ENCODE measurements at places on chromosomes 12 and 14. TPM values are rescaled to one million over a fixed set of nuclear protein-coding genes. Genes with fewer than 3 reads are reported as not detected.
A peak's percentile ranks its signal among the peaks of the same experiment; 100 is the strongest.

DNA sequence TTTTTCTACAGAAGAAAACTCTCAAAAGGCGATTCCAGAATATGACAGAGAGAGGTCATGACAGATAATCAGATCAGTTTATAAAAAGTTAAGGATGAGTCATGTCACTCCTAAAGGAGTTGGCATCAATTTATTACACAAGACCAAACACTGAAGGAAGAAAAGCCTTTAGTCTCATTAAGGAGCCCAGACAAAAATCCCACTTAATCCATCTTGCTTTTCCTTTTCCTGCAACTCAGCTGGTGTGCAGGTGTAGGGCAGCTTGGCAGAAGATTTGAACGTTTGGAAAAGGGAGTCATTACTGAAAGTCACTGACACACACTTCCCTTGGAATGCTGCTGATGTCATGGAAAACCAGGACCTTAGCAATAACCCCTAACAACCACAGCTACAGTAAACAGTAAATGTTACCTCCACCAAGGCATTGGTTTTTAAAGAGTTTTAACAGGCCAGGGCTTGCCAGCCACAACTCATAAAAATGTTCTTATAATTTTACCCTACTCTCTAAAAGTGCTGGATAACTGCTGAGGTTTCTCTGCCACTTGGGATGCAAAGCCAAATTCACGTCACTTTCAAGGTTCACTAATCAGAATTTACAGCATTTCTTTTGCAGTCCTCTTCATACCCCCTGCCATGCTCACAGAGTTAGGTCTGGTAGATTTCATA, 320.6 kb downstream of the RAD51B start:
- H3K4me3 ChIP-seq: no peak overlapping the region
- peaks cover 10% of the 10 kb centered on the region for H3K4me1 ChIP-seq
- no peaks in the 10 kb centered on the region for H3K27me3 ChIP-seq
- no peaks in the 10 kb centered on the region for H3K36me3 ChIP-seq
- DNase-seq: no peak

DNA sequence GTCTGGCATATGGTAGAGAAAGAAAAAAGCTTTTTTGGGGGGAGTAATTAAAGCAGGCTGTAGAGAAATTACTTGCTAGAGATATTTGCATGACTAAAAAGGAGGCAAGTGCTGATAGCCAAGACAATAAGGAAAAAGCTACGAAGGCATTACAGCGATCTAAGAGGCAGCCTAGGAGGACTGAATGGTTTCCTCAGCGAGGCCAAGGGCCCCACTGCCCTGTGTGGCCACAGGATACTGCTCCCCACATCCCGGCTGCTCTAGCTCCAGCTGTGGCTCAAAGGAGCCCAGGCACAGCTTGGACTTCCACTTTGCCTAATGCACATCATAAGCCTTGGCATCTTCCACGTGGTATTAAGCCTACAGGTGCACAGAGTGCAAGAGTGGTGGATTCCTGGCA, 53.6 kb downstream of the LRRIQ1 start:
- H3K4me1 ChIP-seq: no peaks in the 10 kb centered on the region
- no peaks in the 10 kb centered on the region for H3K36me3 ChIP-seq
- H3K27ac ChIP-seq: no peak overlapping the region
- no peak for DNase-seq
- no peaks in the 10 kb centered on the region for H3K27me3 ChIP-seq

DNA sequence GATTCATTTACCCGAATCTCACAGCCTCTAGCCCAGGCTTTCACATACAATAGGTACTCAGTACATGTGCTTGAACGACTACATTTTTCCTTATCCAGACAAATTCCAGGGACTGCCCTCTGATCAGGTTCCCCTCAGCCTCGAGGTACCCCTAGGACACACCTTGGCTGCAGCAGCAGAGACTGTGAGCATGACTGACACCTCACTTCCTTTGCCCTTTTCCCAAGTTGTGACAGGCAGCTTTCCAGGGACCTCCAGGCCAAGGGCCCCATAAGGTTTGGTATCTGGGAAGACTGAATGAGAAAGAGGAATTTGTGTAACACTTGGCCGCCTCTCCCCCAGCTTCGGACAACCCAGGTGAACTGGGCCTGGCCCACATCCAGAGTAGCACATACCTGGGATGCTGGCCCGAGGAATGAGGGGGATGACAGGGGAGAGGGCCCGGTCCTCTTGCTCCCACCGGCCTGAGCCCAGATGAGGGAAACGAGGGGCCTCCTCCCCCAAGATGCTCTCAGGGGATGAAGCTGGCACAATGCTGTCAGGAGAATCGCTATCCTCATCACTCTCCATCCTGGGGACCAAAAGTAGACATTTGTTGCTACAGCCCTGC, 10.2 kb upstream of the PRKAG1 start:
- no peak for DNase-seq
- H3K36me3 ChIP-seq: peaks cover 91% of the 10 kb centered on the region
- H3K27ac ChIP-seq: no peak overlapping the region

GRCh38 chr12:132190012-132190755, 45.9 kb downstream of the NOC4L start:
- H3K36me3 ChIP-seq: peaks cover 9% of the 10 kb centered on the region
- H3K27ac ChIP-seq: peak overlapping the region; percentile 64
- H3K4me1 ChIP-seq: peaks cover 55% of the 10 kb centered on the region
- no peaks in the 10 kb centered on the region for H3K27me3 ChIP-seq

- H3K36me3 ChIP-seq: no peaks in the 10 kb centered on the region
- peaks cover 6% of the 10 kb centered on the region for H3K27me3 ChIP-seq
- no peaks in the 10 kb centered on the region for H3K4me1 ChIP-seq
- DNase-seq: no peak
- H3K27ac ChIP-seq: no peak overlapping the region
- no peak overlapping the region for H3K4me3 ChIP-seq
These were observed 364.8 kb downstream of the SNAPC1 start for GRCh38 chr14:62126879-62127478.

GRCh38 chr14:23430723-23431085, 4.8 kb downstream of the MYH7 start:
- H3K4me3 ChIP-seq: no peak overlapping the region
- H3K36me3 ChIP-seq: no peaks in the 10 kb centered on the region
- H3K4me1 ChIP-seq: no peaks in the 10 kb centered on the region
- no peak overlapping the region for H3K27ac ChIP-seq
- no peaks in the 10 kb centered on the region for H3K27me3 ChIP-seq
- DNase-seq: no peak

- no peak overlapping the region for H3K4me3 ChIP-seq
- no peak for DNase-seq
- no peaks in the 10 kb centered on the region for H3K4me1 ChIP-seq
- H3K36me3 ChIP-seq: no peaks in the 10 kb centered on the region
- H3K27ac ChIP-seq: no peak overlapping the region
These were observed 27.7 kb upstream of the MYL2 start for GRCh38 chr12:110948041-110948440.

The LRRIQ1 gene
- total RNA-seq: not detected

The CCDC88C gene
- 287 TPM for total RNA-seq

The CACNA1C gene
- 0.05 TPM for total RNA-seq

The CLEC1B gene
- total RNA-seq: not detected
